ENCODE measurements at places on chromosomes 4 and X. TPM values are rescaled to one million over a fixed set of nuclear protein-coding genes. Genes with fewer than 3 reads are reported as not detected.

GRCh38 chrX:149398027-149398426, 107.1 kb downstream of the IDS start:
- H3K4me1 ChIP-seq = no peaks in the 10 kb centered on the region
- no peaks in the 10 kb centered on the region for H3K36me3 ChIP-seq
- DNase-seq = no peak
- H3K4me3 ChIP-seq = no peak overlapping the region

- no peak overlapping the region for H3K27ac ChIP-seq
- no peak overlapping the region for H3K4me3 ChIP-seq
- H3K36me3 ChIP-seq = no peaks in the 10 kb centered on the region
- no peaks in the 10 kb centered on the region for H3K4me1 ChIP-seq
Measured at GRCh38 chr4:43959976-43960375, 488.6 kb downstream of the KCTD8 start.

DNA sequence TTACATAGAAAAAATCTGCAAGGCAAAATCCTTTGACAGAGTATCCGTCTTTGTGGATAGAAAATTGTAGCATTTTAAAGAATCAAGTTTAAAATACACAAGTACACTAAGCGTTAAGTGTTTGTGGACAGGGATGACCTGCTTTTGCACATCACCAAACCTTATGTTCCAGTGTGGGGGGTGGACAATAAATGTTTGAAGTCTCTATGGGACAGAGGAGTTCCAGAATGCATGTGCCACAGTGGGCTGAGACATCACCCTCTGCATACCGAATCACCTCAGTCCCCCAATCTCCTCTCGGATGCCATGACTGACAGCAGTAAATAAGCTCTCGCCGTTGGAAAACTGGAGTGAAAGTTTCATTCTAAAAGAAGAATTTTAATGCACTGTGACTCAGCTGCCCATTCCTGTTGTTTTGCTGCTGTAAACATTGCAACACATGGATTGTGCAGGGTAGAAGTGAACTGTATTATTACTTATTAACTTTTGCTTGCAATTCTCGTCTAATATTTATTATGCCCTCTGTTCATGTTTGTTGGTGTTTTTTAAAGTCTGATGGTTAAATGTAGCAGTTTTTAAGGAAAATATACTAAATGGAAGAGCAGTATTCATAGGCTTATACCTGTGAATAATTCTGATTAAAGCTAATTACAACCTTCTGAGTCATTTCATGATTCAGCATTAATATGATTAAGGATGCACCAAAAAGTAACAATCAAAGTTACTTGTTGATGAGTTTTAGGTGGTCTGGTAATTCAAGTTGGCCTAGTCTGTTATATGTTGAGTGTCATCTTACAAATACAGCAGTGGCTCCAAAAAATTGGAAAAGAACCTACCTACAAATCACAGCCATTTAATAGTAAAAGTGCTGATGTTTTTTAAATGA, 24.0 kb downstream of the CDKN2AIP start:
- H3K27me3 ChIP-seq = no peaks in the 10 kb centered on the region
- no peaks in the 10 kb centered on the region for H3K36me3 ChIP-seq
- H3K4me1 ChIP-seq = no peaks in the 10 kb centered on the region
- no peak overlapping the region for H3K4me3 ChIP-seq
- H3K27ac ChIP-seq = no peak overlapping the region

DNA sequence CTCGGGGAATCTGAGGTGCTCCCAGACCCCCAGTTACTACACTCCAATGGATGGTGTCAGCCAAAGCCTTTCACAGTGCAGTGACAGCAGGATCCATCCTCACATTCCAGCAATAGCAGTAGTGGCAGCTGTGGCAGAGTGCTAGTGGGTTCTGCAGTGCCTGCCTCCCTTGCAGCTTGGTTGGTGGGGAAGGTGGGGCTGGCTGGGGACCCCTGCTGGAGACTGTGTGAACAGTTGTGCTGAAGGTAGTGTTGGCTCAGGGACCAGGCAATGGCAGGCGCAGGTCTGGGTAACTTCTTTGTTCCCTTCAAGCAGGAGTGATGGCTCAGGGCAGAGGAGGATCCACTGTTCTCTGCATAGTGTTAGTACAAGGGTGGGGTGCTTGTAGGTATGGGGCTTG, 343.7 kb upstream of the TRAM1L1 start:
- H3K4me3 ChIP-seq = no peak overlapping the region
- no peaks in the 10 kb centered on the region for H3K4me1 ChIP-seq
- no peak for DNase-seq
- no peaks in the 10 kb centered on the region for H3K36me3 ChIP-seq
- H3K27me3 ChIP-seq = no peaks in the 10 kb centered on the region

DNA sequence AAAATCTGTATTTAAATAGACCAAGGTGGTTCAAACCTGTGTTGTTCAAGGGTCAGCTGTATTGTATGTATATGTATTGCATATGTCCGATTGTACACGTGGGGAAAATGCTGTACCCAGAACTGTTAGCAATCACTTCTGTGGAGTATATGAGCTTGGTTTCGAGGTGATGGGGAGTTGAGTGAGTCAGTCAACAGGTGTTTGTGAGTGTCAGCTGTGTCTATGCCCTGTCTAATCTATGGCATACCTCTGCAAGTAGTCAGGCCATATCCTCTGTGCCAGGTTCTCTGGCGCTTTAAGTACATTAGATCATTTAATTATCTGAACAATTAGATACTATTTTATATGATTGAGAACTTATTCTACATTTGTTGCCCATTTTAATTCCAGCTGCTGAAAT, 7.4 kb downstream of the ZRSR2 start:
- no peak for DNase-seq
- no peak overlapping the region for H3K4me3 ChIP-seq
- H3K36me3 ChIP-seq = peaks cover 11% of the 10 kb centered on the region
- no peak overlapping the region for H3K27ac ChIP-seq
- H3K4me1 ChIP-seq = no peaks in the 10 kb centered on the region

- H3K4me1 ChIP-seq = no peaks in the 10 kb centered on the region
- no peaks in the 10 kb centered on the region for H3K36me3 ChIP-seq
- no peak overlapping the region for H3K4me3 ChIP-seq
- H3K27me3 ChIP-seq = no peaks in the 10 kb centered on the region
- no peak overlapping the region for H3K27ac ChIP-seq
Measured at GRCh38 chrX:70079297-70079696, 17.0 kb downstream of the OTUD6A start.

- H3K36me3 ChIP-seq = no peaks in the 10 kb centered on the region
- H3K4me1 ChIP-seq = peaks cover 3% of the 10 kb centered on the region
- H3K27ac ChIP-seq = no peak overlapping the region
- no peak for DNase-seq
- no peak overlapping the region for H3K4me3 ChIP-seq
- no peaks in the 10 kb centered on the region for H3K27me3 ChIP-seq
Measured at GRCh38 chr4:151415978-151416377, 7.0 kb downstream of the FHIP1A start.

GRCh38 chr4:171441300-171441941, 371.8 kb upstream of the GALNTL6 start:
- no peak overlapping the region for H3K27ac ChIP-seq
- DNase-seq = no peak
- no peaks in the 10 kb centered on the region for H3K4me1 ChIP-seq
- H3K36me3 ChIP-seq = no peaks in the 10 kb centered on the region
- H3K4me3 ChIP-seq = no peak overlapping the region

GRCh38 chr4:94746746-94747145, 11.0 kb upstream of the BMPR1B start:
- no peak for DNase-seq
- H3K27me3 ChIP-seq = no peaks in the 10 kb centered on the region
- H3K36me3 ChIP-seq = no peaks in the 10 kb centered on the region
- no peaks in the 10 kb centered on the region for H3K4me1 ChIP-seq
- H3K4me3 ChIP-seq = no peak overlapping the region

- H3K27me3 ChIP-seq = no peaks in the 10 kb centered on the region
- peaks cover 14% of the 10 kb centered on the region for H3K36me3 ChIP-seq
- no peak overlapping the region for H3K4me3 ChIP-seq
- DNase-seq = no peak
- H3K4me1 ChIP-seq = no peaks in the 10 kb centered on the region
Measured at GRCh38 chr4:105686571-105686970, 21.9 kb downstream of the INTS12 start.

- no peaks in the 10 kb centered on the region for H3K4me1 ChIP-seq
- no peaks in the 10 kb centered on the region for H3K27me3 ChIP-seq
- H3K27ac ChIP-seq = no peak overlapping the region
- DNase-seq = no peak
- no peaks in the 10 kb centered on the region for H3K36me3 ChIP-seq
Measured at GRCh38 chr4:107349732-107350131, 313.6 kb upstream of the DKK2 start.

- H3K36me3 ChIP-seq = peaks cover 6% of the 10 kb centered on the region
- H3K27ac ChIP-seq = no peak overlapping the region
- DNase-seq = peak; percentile 76
- no peaks in the 10 kb centered on the region for H3K4me1 ChIP-seq
- no peaks in the 10 kb centered on the region for H3K27me3 ChIP-seq
- H3K4me3 ChIP-seq = no peak overlapping the region
Measured at GRCh38 chr4:113327494-113327893, 278.0 kb downstream of the ANK2 start.

DNA sequence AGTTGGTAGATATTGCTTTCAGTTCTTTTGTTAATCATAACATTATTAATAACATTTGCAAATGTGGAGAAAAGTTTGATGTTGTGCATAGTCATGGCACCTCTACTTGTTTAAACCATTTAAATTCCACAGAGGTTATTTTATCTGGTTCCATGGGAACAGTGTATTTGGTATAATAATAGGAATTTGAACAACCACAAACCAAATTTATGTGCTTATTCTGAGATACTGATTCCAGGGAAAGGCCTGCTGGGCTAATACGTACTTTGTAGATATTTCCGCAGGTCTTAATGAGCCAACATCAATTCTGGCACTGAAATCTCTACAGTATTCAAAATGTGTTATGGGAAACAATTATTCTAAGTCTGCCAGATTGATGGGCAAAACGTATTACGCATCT, 319.0 kb downstream of the DKK2 start:
- H3K4me1 ChIP-seq = no peaks in the 10 kb centered on the region
- H3K27me3 ChIP-seq = no peaks in the 10 kb centered on the region
- no peak overlapping the region for H3K4me3 ChIP-seq

Gene TMEM31
- not detected for total RNA-seq

Gene GABRE
- total RNA-seq = 17.2 TPM

Gene TTC29
- total RNA-seq = 3.1 TPM

Gene GYPE
- total RNA-seq = 3.0 TPM

Gene GABRQ
- total RNA-seq = 6.4 TPM

Gene FAAH2
- 1.5 TPM for total RNA-seq

Gene NPNT
- total RNA-seq = 95.3 TPM

Gene TMSB15C
- total RNA-seq = 12.8 TPM

All from spinal cord (tissue), 10 donors.